NCI-H524 (cell line): ENCODE measurements at places on chromosomes 3 and 15.
A peak's percentile ranks its signal among the peaks of the same experiment; 100 is the strongest.

GRCh38 chr3:187976365-187976900 is 177.5 kb upstream of the LPP start:
- DNase-seq, result no peak

- DNase-seq, result peak; percentile 11
Observed at GRCh38 chr3:158101335-158102241, 4.6 kb downstream of the SHOX2 start.

GRCh38 chr3:131716007-131716406 is 213.2 kb upstream of the MRPL3 start:
- DNase-seq, result no peak

GRCh38 chr3:48532271-48532976 is 24.2 kb downstream of the PFKFB4 start:
- DNase-seq, result no peak

GRCh38 chr3:43183456-43183855 is 77.6 kb upstream of the POMGNT2 start:
- no peak for DNase-seq
